ENCODE measurements at places on chromosomes 2 and 18.

- no peak for DNase-seq
Measured at GRCh38 chr2:2280483-2280882, 50.6 kb downstream of the MYT1L start.

DNA sequence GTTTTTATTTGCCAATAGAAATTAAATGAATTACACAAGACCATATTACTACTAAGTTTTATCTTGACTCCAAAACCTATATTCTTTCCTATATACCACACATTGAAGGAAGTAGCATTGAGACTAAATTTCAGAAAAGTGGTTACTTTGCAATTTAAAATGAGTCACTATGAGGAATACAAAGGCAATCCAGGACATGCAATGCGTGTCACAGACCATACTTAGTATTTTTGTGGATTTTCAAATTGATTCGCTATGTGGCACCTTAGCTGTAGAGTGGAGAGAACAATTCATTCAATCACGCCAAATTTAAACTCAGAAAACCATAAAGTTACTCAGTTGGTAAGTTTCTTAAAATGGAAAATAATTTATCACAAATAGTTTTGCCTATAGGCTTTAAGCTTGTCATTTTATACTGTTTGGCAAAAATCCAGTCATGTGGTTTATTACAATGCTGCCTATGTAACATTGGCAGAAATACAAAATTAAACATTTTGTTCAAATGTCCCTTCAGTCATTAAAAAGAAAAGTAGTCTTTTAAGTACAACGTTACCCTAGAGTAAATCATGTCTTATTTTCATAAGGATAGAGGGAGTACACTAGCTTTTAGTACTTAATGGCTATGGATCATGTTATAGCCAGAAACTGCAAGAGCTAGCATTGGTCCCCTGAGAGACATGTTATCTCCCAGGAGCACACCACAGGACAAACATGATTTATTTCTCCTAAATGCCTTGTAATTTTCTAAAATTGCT is 222.8 kb upstream of the CDH7 start:
- peak; percentile 3 for DNase-seq

DNA sequence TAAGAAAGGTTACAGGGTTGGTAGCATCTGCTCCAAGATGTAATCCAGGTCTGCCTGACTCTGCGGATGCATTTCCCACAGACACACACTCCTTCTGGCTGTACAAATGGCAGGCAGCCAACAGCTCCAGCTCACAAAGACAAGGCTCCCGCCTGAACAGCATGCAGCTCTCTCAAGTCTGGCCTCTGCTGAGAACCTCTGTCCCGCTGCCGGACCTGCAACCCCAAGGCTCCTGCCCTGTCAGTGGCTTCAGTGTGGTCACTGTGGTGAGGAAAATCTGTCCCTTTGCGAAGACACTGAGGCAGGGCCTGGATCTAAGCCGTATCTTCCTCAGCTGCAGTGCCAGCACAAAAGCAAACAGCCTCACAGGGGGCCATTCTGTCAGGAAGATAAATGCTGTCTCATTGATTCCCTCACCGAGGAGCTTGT is 469.3 kb upstream of the MEX3C start:
- peak; percentile 64 for DNase-seq

DNA sequence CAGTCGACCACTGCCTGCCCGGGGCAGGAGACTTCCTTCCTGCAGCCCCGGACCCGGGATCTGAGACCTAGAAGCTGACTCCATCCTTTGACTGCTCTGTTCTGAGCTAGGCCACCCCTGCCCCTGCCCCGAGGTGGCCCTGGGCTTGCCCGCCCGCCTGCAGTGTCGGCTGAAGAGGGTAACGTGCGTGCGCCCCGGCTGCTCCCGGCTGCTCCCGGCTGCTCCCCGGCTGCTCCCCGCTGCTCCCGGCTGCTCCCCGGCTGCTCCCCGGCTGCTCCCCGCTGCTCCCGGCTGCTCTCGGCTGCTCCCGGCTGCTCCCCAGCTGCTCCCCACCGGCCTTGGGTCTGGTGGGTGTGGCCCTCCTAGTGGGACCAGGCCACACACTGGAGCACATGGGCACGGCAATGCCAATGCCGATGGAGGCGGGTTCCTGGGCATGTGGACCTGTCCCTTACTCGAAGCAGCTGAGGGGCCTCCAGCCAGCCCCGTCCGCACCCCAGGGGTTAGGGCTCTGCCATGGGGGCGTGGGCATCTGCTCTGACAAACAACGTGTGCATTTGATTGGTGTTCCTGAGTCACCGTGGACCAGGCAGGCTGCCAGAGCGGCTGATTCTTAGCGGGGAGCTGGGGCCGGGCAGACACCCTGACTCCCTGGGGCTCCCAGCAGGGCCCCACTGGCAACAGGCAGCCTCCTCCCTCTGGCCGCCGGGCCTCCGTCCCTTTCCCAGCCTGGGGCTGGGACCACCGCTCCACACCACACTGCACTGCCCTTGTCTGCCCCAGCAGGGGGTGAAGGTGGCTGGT is 2.0 kb upstream of the GAL3ST2 start:
- DNase-seq = peak; percentile 83

DNA sequence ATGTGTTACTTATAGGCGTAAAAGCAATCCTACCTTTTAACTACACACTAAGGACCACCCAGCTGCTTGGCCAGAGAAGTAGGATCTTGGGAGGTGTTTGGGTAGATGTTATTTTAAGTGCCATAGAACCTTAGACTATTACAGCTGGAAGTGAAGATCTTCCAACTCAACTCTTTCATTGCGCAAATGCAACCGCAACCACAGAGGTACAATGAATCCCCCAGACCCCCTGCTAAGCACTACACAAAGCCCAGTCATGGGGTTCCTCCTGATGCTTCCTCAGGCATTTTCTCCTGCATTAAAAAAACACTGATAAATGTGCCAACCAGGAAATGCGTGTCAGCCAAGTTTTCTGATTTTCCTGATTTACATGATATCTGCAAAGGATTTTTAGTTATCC is 246.0 kb downstream of the LRRTM1 start:
- DNase-seq = no peak

GRCh38 chr2:75500633-75501032 is 60.1 kb downstream of the EVA1A start:
- peak; percentile 59 for DNase-seq

- peak; percentile 76 for DNase-seq
Measured at GRCh38 chr18:65754121-65754520, 3.3 kb downstream of the CDH7 start.

DNA sequence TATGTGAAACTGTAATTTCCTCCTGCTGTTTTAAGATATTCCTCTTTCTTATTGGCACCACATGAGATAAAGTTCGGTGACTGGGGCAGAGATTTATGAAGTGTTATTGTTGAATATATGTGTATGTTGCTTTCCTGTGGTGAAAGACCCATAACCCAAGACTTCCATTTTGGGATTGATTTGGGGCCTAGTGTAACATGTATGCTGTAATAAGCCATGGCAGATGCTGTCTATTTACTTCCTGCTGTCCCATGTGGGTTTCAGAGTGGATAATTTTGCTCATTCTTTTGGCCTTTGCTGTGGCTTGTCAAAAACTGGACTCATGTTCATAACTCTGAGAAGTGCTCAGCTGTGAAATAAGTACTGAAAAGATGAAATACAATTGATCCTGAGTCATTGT is 10.8 kb upstream of the MYO1B start:
- DNase-seq = no peak

GRCh38 chr2:112095681-112096080 is 40.6 kb downstream of the TMEM87B start:
- no peak for DNase-seq

DNA sequence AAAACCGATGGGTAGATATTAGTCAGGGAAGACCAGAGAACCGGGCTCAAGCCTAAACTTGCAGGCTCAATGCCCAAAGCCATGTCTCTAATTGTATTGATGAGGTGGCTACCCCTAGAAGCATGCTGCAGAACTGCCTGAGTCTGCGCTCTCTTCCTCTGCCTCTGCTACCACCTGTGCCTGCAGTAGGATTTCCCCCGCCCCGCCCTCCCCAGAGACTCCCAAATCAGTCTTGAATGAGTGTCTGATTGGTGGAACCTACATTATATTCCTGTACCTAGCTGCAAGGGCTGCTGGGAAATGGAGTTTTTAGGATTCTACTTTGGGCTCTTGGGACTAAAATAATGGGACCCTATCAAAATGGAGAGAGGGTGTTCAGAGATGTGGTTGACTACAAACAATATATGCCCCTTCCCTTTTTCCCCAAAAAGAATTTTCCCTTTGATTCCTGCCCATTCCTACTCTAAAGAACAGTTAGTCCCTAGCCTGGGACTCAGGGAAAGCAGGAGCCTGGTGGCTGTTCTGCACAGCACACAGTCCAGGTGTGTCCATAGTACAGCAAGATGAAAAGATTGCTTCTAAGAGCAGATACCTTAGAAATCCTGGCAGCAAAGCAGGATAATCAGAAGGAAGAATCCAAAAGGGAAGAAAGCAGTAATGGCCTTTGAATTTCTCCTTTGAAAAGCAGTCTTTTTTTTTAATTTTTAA is 12.5 kb downstream of the GRP start:
- no peak for DNase-seq

DNA sequence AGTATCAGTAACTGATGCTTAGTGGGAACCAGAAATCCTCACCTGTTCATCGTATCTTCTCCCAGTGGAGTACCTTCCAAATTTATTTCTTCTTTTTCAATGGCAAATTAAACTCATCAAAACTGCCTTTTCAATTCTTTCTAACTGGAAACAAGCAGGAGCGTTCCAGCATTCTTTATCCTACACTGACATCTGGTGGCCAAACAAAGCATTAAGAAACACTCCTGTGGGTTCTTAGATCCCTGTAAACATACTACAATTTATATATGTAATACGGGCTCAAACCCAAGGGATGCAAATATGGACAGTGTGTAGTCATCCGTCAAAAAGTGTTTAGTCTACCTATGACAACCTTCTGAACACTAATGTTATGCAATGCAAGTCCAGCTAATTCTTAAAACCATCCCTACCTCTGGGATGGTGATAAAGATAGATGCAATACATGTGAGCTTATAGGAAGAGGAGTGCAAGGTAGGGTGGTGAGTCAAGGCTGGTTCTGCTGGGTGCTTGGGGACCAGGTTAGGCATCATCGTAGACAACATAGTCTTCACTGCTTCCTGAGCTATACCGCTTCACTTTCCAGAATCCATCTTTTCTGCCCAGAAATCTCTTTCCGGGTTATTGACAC is 375.0 kb downstream of the CTNNA2 start:
- peak; percentile 64 for DNase-seq

- no peak for DNase-seq
Measured at GRCh38 chr2:165192729-165193128, 11.1 kb downstream of the SCN3A start.

DNA sequence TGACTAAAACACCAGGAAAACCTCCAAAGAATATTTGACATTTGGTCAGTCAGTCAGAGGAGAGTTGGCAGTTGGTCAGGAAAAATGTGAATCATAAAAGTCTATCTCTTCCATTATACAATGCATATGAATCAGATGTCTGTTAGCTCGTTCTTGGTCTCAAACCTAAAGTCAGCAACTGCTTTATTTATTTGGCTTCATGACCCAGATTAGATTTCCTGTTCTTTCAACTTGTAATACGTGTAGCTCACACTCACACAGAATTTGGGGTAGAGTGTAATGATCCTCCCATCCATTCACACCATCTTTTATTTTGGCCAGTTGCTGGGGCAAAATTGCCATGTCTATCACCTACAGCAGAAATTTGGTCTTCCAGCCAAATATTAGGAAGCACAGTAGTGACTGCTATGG is 81.9 kb upstream of the COL5A2 start:
- peak; percentile 91 for DNase-seq

DNA sequence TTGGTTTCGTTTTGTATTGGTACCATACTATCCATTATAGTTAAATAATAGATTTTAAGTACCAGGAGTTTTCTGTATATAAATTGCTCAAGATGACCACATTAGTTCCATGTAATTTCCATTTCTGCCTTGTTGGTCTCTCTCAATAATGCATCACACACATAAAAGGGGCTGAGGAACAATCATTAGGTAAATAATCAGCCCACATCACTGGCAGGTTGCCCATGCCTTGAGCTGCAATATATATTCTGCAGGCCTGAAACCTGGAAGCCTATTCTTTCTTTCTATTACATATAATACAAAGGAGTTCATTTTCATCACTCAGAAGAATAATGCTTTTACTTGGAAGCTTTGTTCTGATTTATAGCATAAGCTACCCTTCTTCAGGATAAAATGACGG is 616.1 kb upstream of the PKDCC start:
- no peak for DNase-seq

- DNase-seq = no peak
Measured at GRCh38 chr18:57497372-57498294, 62.5 kb downstream of the ONECUT2 start.

DNA sequence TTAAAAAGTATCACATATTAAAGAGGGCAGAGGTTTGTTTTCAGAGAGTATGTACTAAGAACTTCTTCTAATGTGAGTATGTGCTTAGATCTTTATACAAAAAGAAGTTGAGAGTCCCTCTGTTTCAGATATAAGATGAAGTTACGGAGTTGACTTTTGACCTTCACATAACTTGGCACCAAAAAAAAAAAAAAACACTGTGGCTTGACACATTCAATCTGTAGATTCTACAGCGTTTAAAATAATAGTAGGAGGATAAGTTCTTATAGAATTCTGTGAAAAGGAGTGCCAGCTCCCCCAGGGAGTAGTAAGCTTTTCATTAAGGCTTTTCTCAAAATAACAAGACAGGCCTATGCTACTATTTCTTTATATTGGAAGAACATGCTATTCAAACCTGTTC is 105.4 kb upstream of the LRP1B start:
- no peak for DNase-seq

- no peak for DNase-seq
Measured at GRCh38 chr2:37148325-37148724, 8.5 kb downstream of the EIF2AK2 start.

GRCh38 chr2:74536166-74536950 is 6.6 kb downstream of the HTRA2 start:
- no peak for DNase-seq

DNA sequence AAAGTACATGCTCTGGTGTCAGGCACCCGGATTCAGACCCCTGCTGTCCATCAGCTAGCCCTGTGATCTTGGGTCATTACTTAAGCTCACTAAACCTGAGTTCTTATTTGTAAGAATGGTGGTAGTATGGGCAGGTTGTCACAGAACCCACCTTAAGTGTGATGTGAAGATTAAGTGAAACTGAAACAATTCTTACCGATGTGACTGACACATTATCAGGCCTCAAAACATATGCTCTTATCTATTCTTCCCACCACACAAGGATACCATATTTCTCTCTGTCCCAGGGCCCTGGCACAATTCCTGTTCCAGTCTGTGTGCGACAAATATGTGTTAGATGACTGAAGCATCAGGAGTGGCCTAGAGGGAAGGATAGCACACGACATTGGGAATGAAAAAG is 11.0 kb upstream of the CDC42EP3 start:
- no peak for DNase-seq

DNA sequence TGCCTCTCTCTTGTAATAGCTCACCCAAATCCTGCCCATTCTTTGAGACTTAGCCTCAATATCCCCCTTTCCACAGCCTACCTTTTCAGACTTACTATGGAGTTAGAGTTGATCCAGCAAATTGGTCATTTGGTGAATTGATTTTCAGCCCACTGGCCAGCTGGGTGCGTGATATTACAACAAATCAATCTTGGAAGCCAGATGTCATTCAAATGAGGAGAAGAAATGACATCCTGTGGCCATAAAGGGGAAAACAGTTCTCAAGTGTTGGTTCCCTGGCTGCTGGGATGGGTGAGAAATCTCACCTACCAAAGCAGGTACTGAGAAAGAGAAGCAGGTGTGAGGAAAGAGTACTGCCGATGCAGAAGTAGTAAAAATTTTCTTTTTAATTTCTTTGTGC is 36.7 kb upstream of the FOXI3 start:
- no peak for DNase-seq
